ENCODE measurements at places on chromosomes 5 and 9.
A peak's percentile ranks its signal among the peaks of the same experiment; 100 is the strongest.

GRCh38 chr9:75106857-75107256, 18.5 kb downstream of the OSTF1 start:
- no peak for DNase-seq

- DNase-seq: no peak
Measured at GRCh38 chr9:123049589-123050222, 16.2 kb downstream of the GPR21 start.

- no peak for DNase-seq
Measured at GRCh38 chr5:151737431-151737830, 21.0 kb downstream of the ATOX1 start.

DNA sequence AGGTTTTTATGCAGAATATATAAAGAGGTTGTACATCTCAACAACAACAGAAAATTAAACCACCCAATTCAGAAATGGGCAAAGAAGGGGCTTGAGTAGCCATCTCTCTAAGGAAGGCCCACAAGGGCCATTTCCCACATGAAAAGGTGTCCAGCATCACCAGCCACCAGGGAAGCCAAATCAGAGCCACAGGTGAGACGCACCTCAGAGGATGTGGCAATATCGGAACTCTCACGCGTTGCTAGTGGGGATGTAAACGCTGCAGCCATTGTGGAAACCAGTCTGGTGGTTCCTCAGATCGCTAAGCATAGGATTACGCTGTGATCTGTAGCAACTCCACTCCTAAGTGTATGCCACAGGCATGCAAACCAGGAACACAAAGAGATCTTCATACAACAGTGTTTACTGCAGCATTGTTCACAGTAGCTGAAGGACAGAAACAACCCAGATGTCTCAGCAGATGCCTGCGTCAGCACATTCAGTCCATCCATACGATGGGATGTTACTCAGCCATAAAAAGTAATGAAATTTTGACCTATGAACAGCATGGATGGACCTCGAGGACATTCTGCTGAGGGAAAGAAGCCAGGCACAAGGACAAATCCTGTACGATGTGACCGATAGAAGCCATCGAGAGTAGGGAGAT, 84.3 kb upstream of the CACNA1B start:
- no peak for DNase-seq

- DNase-seq: no peak
Measured at GRCh38 chr5:10607023-10607665, 43.3 kb downstream of the ANKRD33B start.

DNA sequence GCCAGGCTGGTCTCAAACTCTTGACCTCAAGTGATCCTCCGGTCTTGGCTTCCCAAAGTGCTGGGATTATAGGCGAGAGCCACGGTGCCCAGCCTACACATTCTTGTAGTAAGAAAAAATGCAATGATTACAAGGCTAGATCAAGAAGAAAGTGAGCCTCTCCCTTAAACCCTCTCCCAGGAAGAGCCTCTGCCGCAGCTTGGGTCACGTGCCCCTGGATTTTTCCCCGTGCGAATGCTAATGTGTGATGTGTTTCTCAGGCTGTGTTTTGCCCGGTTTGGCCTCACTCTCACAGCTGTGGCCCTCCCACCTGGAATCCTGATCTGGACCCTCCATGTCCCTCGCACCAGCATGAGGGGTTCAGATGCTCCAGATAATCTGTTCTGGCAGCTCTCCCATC, 6.9 kb downstream of the PLPP7 start:
- no peak for DNase-seq

- DNase-seq: no peak
Measured at GRCh38 chr9:115615821-115616665, 498.1 kb upstream of the TNC start.

DNA sequence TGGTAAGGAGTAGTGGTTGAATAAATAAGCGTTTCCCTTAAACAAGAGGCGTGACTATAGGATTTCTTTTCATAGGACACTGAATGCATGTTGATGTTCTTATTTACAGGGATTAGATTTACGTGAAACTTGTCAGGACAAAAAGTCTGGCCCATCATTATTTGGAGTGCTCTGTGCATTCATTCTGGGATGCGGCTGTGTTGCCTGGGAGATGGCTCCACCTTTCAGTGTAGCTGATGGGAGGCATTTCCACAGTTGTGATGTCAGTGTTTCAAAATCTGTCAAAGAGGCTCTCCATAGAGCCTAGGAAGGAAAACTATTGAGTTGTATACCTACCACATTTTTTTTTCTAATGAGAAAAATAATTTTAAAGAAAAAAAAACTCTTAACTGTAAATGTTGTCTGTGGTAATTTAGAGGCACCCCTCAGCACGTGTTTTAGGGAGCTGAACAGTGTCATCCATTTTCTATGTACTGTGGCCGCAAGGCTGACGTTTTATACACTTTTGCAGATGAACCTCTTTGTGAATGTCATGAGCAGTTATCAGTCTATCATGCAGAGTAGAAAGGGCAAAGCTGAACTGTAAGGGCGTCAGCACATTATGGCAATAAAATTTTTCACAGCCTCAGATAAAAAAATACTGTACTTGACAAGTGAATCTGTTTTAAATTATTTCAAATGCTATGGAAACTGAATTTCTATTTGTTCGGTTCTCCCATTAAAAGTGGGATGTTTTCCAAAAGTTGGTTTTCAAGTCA, 202.7 kb downstream of the PBX3 start:
- no peak for DNase-seq

GRCh38 chr5:141326088-141326854, 4.0 kb upstream of the PCDHGA1 start:
- no peak for DNase-seq

DNA sequence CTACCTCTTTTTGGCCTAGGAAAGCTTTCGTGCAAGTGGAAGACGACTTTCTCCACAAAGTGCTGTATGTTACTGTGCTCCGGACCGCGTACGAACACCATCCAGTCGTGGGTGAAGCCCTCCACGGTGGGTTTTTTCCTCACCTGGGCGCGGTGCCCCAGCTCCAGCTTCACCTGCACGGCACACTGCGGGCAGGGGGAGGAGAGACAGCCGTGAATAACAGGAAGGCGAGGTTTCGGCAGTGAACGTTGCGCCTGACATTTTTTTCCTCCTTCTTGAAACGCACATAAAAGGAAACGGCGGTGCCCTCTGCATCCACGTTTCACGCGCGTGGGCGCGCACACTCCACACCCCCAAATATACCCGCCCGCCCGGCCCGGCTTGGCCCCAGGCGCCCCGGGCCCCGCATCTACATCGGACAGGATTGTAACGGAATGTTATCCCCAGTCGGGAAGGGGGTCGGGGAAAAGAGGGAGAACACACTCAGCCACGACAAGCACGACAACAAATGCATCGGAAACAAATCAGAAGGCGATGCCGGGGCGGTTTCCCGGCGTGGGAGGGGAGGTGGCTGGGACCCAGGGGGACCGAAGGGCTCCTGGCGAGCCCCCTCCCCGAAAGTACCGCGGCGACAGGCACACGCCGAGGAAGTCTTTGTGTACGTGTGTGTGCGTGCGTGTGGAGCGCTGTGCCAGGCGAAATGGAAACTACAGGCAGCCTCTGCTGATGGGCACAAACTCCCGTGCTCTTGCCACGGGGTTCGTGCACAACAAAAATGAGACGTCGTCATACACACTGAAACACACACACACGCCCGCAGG, 1.4 kb downstream of the MLLT3 start:
- no peak for DNase-seq

DNA sequence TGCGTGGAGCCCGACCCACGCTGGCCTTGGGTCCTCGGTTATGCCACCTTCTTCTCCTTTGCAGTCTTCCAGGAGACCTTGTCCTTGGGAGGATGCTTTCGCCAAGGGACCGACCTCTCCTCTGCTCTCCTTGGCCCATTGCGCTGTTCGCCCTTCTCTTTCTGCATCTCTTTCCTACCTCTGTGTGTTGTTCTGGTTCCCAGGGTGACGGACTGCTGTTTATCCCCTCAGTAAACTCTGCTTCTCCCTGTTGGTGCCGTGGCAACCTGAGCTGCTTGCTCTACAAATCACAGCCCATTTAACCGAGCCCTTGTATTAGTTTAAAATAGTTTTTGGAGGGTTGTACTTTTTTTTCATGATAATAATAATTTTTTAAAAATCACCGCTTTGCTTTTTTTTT, 97.9 kb downstream of the DAPK1 start:
- no peak for DNase-seq

DNA sequence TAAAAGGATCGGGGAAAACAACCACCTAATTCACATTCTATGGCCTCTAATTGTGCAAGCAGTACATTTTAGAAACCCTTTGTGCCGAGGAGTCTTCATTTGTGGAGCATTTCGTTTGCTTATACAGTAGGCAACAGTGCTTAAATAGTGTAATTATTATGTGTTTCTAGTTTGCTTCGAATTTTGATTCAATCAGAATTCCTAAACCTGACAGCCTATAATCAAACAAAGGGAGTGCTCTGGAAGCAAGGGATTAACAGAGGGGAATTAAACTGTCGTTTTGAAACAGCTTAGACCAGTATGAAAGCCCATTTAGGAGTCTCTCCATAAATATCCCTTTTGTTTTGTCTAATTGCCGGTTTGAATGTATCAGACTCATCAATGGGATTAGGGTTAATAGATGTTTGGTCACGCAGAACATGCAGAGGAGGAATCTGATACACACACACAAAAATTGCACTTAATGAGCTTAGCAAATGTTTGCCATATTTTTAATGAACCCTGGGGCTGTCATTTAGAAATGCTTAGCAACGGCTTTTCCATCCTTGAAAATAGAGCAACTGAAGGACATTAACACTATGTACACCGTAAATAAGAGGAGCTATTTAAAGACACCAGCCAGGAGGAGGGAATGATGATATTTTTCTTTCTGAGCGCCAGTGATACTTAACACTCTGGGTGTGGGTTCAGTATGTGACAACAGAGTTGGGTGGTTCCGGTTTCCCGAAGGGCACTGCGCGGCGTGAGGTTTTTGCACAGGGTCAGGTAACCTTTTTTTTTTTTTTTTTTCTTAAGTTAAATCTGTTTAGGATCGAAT, 404.7 kb downstream of the TLE4 start:
- DNase-seq: no peak

- DNase-seq: no peak
Measured at GRCh38 chr9:83130541-83130940, 67.6 kb upstream of the RASEF start.

GRCh38 chr5:71771191-71771590, 52.1 kb downstream of the CARTPT start:
- DNase-seq: no peak

DNA sequence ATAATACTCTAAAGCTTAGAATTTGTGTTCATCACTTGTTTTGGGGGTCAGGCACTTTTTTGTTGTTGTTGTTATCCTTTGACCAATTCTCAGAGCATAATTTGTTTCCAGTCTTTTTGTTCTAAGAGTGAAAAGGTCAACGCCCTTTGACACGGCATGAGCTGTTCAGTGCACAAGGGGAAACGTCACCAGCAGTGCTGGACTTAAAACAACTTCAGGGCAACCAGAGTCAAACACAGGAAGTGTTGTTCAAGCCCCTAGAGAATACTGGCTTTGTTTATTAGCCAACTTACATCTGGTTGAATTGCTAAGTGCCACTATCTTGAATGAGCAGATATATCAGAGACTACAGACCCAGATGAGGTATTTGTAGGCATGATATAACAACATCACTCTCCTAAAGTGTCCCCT, 368.9 kb downstream of the TMEM161B start:
- peak; percentile 73 for DNase-seq

DNA sequence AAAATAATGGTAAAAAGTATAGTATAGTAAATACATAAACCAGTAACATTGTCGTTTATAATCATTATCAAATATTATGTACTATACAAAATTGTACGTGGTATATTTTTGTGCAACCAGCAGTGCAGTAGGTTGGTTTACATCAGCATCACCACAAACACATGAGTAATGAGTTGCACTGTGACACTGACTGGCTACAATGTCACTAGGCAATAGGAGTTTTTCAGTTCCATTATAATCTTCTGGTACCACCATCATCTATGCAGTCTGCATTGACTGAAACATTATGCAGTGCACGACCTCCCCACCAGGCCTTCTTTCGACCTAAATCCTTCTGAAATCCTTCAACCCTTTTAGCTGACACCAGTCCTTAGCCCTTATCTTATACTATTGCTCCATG, 105.8 kb downstream of the SREK1 start:
- DNase-seq: no peak

DNA sequence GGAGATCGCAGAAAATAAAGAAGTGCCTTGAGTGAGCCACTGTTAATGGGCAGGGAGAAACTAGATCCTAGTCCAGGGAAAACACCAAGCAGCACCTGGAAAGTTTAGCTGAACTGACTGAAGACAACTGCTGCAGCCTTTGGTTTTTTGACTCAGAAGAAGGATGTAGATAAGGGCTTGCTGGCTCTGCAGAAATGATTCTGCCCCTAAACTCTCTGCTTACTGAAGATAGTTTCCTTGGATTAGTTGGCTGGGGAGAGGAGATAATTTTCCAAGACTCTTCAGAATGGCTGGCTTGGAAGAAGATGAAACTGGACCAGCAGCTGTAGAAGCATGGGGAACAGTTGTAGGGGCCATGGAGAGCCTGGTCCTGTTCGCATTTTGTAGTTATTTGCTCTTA, 471.8 kb downstream of the KDM4C start:
- no peak for DNase-seq

DNA sequence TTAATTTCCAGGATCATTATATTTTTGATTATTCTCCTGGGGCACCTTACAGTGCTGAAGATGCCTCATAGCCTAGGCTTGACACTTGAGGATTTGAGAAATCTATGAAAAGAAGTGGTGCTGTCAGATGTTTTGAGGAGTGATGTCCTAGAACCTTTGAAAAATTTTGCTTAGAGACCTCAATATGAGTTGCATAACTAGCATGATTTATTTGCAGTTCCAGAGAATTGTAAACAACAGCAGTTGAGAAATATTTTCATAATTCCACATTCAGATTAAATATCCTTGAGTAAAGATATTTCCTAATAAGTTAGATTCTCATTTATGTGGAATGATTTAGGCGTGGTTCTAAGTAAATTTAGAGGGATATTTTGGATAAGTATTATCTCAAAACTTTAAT, 225.8 kb downstream of the ADAMTSL1 start:
- no peak for DNase-seq

- DNase-seq: no peak
Measured at GRCh38 chr9:134065612-134066419, 2.0 kb downstream of the BRD3 start.

DNA sequence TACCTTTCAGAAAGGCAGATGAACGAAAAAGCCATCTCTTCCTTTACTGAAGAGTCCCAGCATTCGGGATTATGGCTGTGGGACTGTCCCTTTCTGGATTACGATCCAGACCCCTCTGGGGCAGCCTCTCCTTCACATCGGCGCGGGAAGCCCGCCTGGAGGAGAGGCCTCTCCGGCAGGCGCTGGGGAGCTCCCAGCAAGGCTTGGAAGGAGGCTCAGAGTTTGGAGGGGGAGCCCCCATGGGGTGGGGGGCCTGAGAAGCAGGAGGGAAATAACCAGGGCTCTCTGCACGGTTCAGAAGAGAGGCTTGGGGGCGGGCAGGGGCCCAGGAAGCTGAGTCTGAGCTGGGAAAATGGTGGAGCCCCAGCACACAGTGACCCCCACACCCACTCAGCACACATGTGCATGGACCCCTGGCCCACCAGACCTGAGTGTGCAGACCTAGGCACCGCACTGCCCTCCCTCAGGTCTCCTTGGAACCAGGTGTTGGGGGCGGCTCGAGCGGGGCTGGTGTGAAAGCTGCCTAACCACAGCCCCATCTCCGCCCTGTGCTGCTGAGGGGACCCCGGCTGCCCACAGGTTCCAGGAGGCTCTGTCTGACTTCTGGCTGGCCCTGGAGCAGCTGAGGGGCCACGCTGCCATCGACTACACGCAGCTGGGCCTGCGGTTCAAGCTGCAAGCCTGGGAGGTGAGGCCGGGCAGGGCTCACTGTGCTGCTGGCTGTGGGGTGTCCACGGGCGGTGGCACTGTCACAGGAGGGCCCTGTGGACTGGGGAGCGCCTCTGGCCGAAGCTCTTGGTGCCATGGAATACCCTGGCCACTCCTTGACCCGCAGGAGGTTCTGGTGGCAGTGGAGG, 4.5 kb downstream of the NOXA1 start:
- DNase-seq: no peak

All from skin of body (tissue), 3 donors.